Stimulated activated CD4-positive, alpha-beta T cell treated with anti-CD3 and anti-CD28 coated beads, Interleukin-2, amount 100 ng/mL, for 4 hours (primary cell): ENCODE measurements at places on chromosomes 1 and 21.

DNA sequence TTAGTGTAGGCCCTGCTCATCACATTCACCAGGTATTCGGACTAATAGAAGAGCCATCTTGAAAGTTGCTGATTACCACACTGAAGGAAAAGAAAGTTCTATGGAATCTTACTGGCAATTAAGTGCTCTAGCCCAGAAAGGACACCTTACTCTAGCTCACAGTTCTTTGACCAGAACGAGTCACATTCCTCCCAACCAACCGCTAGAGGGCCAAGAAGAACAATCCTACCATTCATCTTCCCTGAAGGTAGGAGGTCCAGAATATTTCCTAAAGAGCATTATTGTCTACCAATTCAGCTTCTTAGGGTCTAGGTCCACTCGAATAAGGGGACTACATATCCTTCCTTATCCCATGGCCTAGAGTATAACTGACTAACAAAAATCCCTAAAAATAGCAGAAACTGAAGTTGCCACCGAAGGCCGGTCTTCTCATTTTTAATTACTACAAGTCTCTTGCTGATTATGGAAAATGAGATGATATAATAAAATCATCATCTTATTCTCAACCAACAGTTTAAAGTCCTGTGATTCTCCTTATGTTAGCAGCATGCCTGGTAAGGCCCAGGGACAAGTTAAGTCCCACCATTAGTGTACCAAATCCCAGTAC, 2.7 kb upstream of the FMO1 start:
- no peak for DNase-seq

GRCh38 chr1:79808816-79809475, 802.4 kb upstream of the ADGRL4 start:
- DNase-seq, result no peak

GRCh38 chr1:227780101-227781044, 35.1 kb upstream of the PRSS38 start:
- DNase-seq, result no peak

DNA sequence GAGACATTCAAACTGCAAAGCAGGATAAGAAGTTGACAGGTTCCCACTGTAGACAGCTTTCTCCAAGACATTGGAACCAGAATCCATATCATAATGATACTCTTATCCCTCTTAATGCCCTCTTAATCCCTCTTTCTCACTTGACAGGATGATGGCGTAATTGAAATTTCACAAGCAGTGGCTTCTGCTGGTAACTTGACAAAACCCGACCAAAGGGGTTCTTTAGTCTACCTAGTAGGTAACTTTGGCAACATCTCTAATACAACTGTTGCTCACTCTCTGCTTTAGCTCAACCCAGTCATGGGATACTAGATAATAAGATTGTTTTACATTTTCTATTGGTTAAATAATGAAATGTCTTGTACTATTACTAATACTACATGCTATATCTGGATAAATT, 34.7 kb downstream of the S100A10 start:
- no peak for DNase-seq

- peak; percentile 25 for DNase-seq
Observed at GRCh38 chr1:40078512-40079333, 18.3 kb downstream of the PPT1 start.

DNA sequence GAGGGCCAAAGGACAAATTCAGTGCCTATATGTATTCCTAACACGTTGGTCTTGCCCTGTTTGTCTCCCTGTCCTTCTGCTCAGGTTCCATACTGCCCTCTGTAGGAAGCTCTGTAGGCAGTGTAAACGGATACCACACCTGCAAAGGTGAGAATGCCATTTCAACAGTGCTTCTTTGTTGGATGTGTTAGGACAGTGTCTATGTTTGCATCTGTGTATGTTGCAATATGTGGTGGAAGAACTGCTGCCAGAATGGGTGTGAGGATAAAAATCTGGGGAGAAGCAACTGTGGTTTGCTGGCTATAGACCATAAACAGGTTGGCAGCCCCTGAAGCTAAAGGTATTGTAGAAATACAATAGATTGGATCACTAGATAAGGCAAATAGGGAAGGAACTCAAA, 113.1 kb upstream of the BMP8A start:
- DNase-seq, result no peak

GRCh38 chr1:91689641-91690481, 189.2 kb downstream of the CDC7 start:
- no peak for DNase-seq

GRCh38 chr1:244294599-244295224, 157.0 kb downstream of the ADSS2 start:
- no peak for DNase-seq

DNA sequence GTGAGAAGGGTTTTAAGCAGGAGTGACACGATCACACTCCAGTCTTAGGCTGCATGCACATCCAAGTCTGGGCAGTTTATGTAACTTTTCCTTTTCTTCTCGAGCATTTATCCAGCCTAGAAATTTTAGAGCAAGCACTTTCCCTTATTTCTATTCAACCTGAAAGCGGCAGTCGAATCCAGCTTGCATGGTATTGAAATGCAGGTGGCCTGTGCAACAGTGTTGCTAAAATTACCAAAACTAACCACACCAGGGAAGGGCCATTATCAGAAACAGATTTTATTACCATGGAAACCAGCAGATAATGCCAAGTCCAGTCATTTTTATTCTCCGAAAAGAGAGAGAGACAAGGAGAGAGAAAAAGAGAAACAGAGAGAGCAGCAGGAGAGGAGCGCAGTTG, 179.9 kb upstream of the ZC3H12A start:
- DNase-seq, result no peak

- no peak for DNase-seq
Observed at GRCh38 chr21:45620201-45620923, 23.2 kb upstream of the PCBP3 start.
